Activated CD8-positive, alpha-beta memory T cell treated with anti-CD3 and anti-CD28 coated beads, Interleukin-2, amount 50 U/mL, for 48 hours (primary cell): ENCODE measurements at places on chromosomes 6 and 20.

DNA sequence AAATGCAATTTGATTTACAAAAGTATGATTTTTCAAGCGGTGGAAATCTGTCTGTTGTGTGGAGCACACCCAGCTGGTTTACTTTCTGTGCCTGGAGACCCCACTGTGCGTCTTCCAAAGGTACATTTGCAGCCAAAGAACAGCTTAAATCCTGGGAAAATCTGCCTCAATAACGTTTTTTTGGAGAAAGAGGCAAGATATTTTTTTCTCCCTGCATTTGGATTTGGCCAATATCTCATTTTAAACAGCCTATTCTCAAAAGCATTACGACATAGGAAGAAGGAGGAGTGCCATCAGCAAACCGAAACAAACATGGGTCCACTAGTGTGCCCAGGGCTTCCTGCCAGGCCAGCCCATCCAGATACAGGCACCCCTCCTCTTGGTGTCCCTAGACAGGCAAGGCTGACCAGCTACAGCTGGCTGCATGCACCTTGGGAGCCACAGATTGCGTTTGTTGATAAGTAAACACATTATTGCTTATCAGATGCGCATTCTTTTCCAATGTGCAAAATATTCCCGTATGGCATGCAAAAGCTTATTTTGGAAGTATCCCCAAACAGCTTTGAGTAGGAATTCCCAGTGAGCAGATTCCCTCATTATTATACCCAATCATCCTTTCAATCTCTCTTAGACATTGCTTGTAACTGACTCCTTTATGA is 184.5 kb upstream of the MARCKS start:
- no peak for DNase-seq

GRCh38 chr6:145761584-145761983 is 26.3 kb upstream of the EPM2A start:
- no peak for DNase-seq

GRCh38 chr6:42249279-42249678 is 31.6 kb upstream of the MRPS10 start:
- DNase-seq: no peak

DNA sequence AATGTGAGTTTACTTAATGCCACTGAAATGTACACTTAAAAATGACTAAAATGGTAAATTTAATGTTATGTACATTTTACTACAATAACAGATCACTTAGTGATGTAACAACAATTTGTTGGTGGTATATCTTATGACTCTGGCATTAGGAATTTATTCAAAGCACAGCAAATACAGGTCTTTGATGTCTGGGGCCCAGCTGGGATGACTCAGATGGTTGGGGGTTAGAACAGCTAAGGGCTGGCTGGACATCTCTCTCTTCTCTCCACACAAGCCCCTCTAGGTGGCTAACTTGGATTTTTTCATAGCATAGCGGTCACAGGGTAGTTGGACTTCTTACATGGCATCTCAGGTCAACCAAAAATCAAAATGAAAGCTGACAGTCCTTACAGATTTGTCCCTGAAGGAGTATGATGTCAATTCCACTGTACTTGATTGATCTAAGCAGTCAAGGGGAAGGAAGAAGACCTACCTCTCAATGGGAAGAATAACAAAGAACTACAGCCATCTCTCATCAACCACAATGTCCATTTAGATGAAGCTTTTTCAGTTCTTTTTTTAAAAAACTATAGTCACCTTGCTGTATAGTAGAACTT is 37.5 kb upstream of the LCA5 start:
- no peak for DNase-seq

DNA sequence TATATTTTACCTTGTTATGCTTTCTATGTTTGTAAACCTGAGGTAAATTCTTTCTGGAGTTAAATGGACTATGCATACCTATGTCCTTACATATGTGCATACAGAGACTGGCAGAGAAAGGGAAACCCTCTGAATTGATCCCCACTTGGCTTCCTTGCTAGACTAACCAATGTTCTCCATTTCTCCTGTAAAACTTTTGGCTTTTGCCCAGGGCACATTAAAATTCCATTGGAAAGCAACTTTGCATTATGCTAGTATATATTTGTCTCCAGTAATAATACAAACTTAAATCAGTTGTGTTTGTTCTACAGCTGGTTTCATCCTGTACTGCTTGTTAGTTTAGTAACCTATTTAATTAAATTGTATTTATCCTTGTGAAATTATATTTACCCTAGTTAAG is 646.0 kb upstream of the MARCKS start:
- DNase-seq: no peak

DNA sequence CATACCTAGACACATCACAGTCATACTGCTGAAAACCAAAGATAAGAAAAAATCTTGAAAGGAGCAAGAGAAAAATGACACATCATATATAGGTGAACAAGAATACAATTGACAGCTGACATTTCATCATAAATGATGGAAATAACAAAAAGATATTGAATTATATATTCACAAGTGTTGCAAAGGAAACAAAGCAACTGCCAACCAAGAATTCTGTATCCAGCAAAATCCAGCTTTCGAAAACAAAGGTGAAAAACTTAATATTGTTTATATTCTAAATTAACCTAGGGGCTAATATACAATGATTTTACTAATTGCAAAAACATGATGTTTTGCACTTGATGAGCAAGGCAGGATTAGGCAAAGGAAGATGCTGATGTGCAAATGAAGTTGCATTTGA is 84.3 kb downstream of the MOXD1 start:
- DNase-seq: no peak

- no peak for DNase-seq
Measured at GRCh38 chr6:15290962-15291704, 45.3 kb downstream of the JARID2 start.

- DNase-seq: no peak
Measured at GRCh38 chr6:76506808-76507207, 434.3 kb upstream of the IMPG1 start.

- DNase-seq: no peak
Measured at GRCh38 chr20:61500791-61501321, 248.8 kb downstream of the CDH4 start.

DNA sequence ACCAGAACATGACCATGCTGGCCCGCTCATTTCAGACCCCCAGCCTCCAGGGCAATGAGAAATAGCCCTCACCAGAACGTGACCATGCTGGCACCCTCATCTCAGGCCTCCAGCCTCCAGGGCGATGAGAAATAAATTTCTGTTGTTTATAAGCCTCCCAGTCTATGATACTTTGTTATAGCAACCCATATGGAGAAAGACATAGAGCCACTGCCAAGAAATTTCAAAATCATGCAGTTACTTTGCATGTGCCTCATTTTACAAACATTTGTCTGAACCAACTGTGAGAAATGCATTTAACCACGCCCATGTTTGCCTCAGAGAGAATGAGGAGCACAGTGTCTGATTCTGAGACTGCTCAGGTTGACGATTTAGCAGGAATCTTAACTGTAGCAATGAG is 15.5 kb downstream of the CYP39A1 start:
- no peak for DNase-seq

- DNase-seq: no peak
Measured at GRCh38 chr6:13854716-13855250, 40.4 kb upstream of the MCUR1 start.

DNA sequence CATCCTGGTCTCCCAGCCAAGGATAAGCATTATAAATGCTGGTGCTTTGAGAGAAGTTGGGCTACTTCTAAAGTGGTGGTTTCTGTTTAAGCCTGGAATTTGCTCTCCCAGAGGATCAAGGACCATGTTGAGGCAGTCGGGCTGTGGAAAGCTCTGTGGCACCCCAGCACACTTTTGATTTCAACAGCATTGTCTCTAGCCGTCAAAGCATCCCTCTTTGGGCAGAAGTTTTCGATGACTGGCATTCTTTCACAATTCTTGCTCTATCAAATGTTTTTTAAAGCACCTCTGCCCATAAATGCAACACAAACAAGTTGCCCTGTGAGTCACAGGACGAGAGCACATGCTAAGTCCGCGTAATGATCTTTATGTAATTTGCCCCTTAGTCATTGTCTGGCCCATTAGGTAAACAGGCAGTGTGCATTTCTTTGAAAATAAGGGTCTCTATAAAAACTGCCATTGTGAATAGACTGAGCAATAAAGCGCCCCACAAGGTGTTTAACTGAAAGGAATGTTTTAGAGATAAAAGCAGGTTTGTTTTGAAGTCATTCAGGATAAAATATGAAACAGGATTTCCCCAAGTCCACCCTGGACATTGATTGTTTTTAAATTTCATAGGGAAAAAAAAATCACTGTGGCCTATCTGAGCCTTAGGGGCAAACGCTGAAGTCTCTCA is 44.7 kb upstream of the FOXQ1 start:
- DNase-seq: no peak

- no peak for DNase-seq
Measured at GRCh38 chr6:155791186-155791585, 335.5 kb upstream of the NOX3 start.

GRCh38 chr6:28906669-28907068 is 17.1 kb downstream of the TRIM27 start:
- DNase-seq: no peak

DNA sequence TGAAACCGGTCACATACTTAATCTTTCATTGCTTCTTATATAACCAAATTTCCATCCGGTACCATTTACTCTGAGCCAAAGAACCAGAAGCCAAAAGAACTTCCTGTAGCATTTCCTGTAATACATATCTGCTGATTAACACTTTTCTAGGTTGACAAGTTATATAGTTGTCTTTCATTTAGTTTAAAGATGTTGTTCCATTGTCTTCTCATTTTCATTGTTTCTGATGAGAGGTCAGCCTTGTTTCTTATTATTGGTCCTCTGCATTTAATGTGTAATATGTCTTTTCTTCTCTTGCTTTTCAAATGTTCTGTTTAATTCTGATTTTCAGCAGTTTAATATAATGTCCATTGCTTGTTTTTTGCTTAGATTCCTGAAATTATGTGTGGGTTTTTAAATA is 214.5 kb upstream of the CCN2 start:
- DNase-seq: no peak

DNA sequence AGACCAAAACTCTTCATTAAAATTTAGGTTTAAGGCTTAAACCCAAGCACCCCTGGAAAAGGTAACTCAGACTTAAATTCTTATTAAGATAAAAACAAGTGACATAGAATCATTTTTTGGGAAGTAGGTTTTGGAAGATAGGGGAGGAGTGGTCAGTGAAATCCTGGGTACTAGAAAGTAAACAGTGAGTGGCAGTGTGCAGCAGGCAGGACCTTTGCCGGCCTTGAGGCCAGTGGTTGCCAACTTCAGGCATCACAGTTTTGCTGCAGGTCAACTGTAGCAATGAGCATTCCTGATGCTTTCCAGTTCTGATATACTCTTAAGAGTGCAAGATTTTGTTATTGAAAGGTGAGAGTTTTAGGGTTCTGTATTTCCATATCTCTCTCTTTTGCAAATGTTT is 69.3 kb upstream of the SUPT3H start:
- DNase-seq: no peak

DNA sequence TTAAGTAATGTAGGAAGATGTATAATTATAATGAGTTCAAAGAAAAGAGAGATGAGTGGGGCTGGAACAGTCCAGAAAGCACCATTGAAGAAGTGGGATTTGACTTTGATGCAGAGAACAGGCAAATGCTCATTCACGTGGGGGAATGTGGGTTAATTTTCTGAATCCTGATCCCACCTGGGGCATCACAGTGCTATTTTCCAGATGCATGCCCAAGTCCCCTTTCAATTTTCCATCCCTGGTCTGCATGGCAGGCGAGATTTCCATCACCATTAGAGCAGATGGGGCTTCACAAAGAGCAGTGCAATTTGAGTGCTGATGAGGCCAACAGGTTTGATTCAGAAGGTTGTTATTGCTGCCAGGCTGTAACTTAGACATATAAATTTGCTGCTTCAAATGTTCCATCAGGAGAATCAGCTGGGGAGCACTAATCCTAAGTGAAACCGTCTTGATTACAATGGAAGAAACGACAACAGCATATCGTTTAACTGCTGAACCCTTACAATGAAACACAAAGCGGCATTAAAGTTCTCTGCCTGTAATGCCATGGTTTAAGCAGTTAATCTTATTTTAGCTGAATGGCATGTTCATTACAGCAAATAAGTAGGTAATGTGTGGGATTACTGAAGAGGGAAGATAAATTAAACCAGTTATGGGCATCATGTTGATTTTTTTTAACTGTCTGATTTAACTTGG is 45.2 kb downstream of the OSTM1 start:
- no peak for DNase-seq

- no peak for DNase-seq
Measured at GRCh38 chr20:23251779-23252178, 98.8 kb upstream of the NXT1 start.

DNA sequence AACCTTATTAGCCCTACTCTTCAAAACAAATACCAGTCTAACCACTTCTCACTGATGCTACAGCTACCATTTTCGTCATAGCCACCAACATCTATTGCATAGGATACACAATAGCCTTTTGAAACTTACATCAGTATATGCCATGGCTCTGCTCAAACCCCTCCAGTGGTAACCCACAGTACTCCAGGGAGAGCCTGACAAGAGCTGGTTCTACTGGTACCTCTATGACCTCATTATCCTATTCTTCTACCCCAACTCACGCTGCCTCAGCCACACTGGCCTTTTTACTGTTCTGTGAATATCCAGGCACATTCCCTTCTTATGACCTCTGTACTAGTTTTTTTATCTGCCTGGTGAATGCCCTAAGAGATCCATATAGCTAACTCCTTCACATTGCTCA is 157.6 kb downstream of the ARHGAP18 start:
- DNase-seq: no peak

DNA sequence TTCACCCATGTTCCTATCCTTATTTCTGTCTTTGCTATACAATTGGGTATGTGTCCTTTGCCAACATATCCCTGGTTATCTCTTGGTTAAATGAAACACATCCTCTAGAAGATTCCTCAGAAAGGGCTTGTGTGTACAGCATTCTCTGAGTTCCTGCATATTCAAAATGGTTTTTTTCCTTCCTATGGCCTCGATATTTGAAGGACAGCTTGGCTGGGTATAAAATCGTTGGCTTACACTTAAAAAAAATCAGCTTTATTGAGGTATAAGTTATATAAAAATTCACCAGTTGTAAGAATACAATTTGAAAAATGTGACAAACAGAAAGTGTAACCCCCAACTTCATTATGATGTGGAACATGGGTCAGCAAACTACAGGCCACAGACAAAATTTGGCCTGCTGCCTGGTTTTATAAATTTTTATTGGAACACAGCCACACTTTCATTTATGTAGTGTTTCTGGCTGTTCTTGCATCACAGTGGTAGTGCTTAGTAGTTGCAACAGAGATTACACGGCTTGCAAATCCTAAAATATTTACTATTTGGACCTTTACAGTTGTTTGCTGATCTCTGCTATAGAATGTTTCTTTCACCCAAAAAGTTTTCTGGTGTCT is 16.7 kb downstream of the PCMT1 start:
- DNase-seq: no peak

GRCh38 chr6:42368181-42368580 is 83.5 kb downstream of the TRERF1 start:
- DNase-seq: peak; percentile 79
